ENCODE measurements at places on chromosomes 3 and 15.

DNA sequence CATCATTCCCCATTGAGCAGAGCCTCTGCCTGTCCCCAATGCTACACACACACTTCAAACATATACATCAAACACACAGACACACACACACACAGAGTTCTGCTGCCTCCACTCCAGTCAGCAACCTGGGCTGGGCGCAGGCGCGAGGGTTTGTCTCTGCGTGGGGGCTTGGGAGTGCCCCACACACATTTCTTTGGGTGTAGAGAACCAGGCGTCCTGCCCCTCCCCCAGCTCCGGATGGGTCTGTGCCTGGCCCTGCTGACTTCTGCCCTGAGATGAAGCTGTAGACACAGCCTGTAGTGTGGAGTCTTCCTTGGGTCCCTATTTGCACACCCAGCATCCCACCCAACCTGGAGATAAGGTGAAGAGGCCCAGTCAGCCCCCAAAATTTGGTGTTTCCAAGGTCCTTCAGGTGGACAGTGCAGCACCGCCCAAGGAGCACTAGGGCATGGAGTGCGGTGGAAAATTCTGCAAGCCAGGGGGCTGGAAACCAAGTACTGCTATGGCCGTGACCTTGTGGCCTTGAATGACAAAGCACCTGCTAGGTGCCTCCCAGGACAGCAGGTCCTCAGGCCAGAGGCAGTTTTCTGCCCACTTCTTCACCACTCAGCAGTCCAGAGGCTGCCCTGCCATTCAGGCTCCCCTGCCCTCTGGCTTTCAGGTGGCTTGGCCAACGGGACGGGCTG is 26.8 kb downstream of the FBXW12 start:
- DNase-seq: no peak

DNA sequence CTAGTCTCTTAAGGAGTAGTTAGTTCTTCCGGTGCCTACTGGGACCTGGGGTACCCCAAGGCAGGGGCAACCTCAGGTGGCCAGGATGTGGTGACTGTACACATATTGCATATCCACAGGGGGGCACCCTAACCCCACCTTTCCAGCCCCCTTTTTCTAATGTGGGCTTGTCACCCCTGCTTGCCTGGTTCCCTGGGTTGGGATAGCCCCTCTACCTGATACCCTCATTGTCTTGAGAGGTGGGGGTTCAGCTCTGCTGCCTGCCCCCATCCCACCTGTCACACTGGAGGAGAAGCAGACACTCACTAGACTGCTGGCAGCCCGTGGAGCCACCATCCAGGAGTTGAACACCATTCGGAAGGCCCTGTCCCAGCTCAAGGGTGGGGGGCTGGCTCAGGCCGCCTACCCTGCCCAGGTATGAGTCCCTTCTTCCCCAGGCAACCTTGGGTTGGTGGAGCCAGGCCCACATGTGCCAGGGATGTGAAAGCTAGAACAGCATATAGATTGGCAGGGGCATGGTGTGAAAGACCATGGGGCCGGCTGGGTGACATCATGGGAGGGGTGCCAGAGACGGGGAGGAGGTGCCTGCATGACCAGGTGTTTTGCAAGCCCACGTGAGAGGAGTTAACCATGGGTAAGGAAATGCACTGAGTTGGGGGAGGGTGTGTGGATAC is 4.0 kb downstream of the GLYCTK start:
- no peak for DNase-seq

DNA sequence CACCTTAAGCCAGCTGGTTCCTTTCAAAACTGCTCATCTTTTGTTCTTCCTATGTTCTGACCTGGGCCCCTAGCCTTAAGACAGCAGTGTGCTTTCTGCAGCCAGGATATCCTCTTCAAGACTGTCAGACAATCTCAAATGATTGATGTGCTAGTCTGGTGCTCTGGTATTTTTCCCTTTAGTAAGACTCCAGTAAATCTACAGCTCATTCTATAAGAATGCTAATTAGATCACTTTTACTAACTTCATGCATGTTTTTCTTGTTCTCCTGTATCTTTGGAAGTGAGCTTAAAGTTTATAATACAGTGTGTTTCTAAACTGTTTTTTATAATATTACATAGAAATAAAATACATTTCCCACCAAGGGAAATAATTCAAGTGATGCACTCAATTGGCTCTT is 220.9 kb upstream of the NANOGP8 start:
- DNase-seq: no peak

DNA sequence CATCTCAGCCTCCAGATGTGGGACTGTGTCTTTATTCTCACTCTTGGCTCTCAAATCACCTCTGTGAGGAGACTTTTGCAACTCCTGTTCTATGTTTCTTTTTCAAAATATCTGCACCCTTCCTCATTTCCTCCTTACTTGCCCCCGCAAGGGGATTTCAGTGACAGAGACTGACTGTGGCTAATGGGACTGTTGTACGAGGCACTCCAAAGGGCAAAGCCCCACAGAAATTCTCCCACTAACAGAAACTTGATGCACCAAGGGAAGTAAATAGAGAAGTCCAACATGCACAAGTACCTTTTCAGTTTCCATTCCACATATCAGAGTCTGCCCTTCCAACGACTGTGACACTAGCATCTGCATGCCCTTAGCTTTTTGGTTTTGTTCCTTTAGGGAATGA is 69.7 kb downstream of the LRRK1 start:
- no peak for DNase-seq

GRCh38 chr3:16033889-16034687 is 140.4 kb upstream of the GALNT15 start:
- no peak for DNase-seq

- no peak for DNase-seq
These were observed 185.2 kb upstream of the RGMA start for GRCh38 chr15:93274257-93274656.

DNA sequence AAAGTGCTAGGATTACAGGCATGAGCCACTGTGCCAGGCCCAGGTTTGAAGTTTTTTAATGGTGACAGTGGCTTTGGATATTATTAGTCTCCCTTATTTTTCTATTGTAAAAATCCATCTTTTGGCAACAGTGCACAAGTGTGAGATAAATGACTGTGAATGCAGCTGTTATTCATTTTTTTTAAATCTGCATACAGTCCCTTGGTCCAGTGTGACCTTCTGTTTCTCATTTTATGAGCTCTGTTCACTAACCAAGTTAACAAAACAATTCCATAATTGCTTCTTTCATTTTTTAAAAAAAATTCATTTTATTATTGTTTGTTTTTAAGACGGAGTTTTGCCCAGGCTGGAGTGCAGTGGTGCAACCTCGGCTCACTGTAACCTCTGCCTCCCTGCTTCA is 381.8 kb downstream of the NAALADL2 start:
- DNase-seq: no peak

DNA sequence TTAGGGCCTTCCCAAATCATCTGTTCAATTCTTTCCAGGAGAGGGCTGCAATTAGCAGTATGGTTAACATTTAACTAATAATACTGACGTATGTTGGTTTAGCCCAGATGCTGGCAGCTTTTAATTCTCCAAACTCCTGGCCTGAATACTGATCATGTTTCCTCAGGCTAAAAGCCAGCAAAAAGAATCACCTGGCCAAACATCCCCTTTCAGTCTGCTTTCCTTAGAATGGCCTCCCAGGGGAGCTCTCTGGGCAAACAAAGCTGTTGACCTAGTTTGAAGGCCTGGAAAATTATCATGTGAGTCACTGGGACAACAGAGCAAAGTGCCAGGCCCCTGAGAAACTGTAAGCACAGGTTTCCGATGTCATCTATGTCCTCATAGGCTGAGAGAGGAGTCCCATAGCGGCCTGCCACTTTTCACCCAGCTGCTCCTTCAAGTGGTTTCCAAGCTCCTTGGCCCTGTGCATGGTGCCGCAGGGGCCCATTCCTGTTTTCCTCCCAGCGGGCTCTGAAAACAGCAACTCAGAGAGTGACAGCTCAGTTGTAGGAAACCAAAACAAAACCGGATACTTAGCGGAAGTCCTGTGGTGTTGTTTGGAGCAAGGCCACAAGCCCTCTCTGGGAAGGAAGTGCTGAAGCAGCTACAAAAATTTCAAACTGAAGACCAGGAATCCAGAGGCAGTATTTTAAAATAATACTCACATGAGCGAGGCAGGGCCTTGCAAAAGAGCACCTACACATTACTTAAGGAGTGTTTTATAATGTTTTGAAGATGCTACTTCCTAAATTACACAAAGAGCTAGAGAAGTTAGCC is 36.5 kb upstream of the RAB11A start:
- peak; percentile 94 for DNase-seq

GRCh38 chr3:54847361-54847760 is 80.5 kb downstream of the LRTM1 start:
- DNase-seq: no peak

- DNase-seq: peak; percentile 33
These were observed 63.2 kb downstream of the IQGAP1 start for GRCh38 chr15:90451053-90451850.

GRCh38 chr3:144497452-144497851 is 525.8 kb downstream of the DIPK2A start:
- no peak for DNase-seq

- no peak for DNase-seq
These were observed 24.5 kb downstream of the ARID3B start for GRCh38 chr15:74565381-74566085.

GRCh38 chr3:125645616-125646015 is 50.3 kb upstream of the OSBPL11 start:
- no peak for DNase-seq

DNA sequence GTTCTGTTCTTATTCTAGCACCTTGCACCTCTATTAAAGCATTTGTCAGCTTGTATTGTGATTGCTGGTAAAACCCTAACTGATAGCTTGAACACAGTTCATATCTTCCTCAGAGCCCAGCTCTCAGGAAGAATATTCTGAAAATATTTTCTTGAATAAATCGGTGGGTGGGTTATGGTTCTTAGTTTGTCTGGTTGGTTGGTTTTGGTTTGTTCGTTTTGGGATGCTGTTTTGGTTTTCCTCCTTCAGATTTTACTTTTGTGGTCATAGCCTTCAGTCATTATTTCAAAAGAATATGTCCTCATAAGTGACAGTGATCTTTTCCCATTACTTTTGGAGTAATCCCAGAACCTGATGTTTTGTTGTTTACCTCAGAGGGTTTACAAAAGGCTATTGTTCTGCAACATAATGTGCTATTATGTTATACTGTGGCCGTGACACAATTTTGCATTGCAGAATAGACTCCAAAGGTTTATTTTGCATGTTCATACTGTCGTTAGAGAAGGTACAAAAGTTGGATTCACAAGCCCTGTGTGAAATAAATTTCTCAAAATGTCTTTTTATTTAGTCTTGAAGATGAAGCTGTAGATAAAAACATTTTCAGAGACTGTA is 2.7 kb upstream of the TMEM87A start:
- no peak for DNase-seq

DNA sequence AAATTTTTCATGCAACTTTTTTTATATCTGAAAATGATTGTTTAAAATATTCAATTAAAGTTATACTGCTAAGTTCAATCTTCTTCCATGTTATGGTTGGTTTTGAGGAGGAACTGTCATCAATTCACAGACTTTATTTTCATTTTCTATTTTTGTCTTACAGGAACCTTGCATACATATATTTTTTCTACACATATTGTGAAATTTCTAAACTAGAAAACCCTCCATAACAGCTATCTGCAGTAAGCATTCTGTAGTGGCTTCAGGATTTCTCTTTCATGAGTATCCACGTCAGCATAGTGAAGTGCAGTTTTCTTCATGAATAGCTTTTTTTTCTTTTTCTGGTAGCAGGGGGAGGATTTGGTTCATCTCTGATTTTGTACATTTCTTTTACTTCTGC is 48.2 kb downstream of the ATR start:
- no peak for DNase-seq

DNA sequence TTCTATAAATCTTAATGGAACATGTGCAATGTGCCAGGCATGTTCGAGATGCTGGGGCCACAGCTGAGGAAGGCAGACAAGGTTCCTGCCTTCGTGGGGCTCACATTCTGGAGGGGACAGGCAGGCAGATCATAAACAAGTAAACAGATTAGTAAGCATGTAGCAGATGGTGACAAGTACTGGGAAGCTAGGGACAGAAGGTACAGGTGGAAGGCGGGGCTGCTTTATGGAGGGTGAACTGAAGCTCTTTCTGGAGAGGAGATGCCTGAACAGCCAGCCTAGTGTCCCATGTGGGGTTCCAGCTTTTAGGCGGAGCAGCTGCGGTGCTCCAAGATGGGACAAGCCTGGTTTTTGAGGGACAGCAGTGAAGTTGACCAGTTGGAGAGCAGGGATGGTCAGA is 74.7 kb upstream of the SNRK start:
- no peak for DNase-seq

DNA sequence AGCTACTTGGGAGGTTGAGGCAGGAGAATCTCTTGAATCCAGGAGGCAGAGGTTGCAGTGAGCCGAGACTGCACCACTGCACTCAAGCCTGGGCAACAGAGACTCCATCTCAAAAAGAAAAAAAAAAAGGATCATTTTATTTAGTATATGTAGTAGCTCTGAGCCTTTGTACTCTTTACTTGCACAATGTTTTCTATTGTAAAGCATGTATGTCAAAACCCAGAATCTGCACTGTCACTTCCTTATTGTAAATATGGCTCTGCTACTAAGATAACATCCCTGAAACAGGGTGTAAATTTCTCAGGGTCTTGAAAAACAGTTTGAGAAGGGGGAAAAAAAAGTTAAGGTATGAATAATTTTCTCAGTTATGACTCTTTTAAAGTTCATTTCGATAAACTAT is 35.1 kb downstream of the SLMAP start:
- no peak for DNase-seq

DNA sequence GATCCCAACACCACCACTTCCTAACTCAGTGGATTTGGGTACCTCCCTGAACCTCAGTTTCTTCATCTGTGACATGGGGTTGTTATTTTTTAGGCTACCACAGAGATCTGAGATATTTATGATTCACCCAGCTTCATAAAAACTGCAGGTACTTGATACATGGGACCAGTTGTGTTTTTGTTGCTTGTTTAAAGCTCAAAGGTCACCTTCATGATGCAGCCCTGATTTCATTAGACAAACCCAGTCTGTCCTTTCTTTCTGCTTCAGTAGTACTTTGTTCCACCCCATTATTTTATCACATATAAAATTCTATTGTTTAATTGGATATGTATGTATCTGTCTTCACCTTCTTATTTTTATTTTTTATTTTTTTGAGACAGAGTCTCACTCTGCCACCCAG is 57.4 kb upstream of the C15orf61 start:
- DNase-seq: no peak

DNA sequence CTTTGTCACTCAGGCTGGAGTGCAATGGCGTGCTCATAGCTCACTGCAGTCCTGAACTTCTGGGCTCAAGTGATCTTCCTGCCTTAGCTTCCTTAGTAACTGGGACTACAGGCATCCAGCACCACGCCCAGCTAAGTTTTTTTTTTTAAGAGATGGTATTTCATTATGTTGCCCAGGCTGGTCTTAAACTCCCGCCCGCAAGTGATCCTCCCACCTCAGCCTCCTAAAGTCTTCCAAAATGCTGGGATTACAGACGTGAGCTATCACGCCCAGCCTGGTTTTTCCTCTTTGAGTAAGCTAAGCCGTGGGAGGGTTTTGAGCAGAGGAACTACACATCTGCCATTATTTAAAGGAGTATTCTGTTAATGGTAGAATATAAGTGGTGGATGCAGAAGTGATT is 7.4 kb upstream of the LRRFIP2 start:
- DNase-seq: no peak

DNA sequence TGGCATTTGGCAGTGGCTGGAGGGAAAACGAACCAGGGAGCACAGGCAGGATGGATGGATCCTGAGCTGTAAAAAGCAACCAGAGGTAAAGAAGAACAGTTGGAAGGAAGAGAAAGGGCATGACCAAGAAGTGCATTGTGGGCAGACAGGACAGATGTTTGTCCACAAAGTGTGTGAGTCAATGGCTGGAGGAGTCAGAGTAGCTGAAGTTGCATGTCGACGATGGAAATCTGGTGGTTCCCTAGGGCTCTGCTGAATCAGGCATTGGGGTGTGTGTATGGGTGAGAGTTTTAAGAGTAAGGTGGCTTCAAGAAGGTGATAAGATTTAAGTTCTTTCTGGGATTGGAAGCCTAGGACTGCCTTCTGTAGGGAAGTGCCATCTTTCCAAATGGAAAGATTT is 214.0 kb upstream of the BHLHE40 start:
- DNase-seq: no peak
